NCI-H510A (cell line): ENCODE measurements at places on chromosomes 16 and 17.

- no peak for DNase-seq
Observed at GRCh38 chr17:72192800-72193192, 72.0 kb downstream of the SOX9 start.

- DNase-seq: no peak
Observed at GRCh38 chr17:38671939-38672720, 2.6 kb downstream of the EPOP start.

- no peak for DNase-seq
Observed at GRCh38 chr17:7803981-7804380, 30.0 kb upstream of the KDM6B start.

GRCh38 chr16:10300905-10301304 is 85.0 kb upstream of the ATF7IP2 start:
- DNase-seq: no peak

- no peak for DNase-seq
Observed at GRCh38 chr17:15078570-15078969, 186.6 kb downstream of the PMP22 start.

DNA sequence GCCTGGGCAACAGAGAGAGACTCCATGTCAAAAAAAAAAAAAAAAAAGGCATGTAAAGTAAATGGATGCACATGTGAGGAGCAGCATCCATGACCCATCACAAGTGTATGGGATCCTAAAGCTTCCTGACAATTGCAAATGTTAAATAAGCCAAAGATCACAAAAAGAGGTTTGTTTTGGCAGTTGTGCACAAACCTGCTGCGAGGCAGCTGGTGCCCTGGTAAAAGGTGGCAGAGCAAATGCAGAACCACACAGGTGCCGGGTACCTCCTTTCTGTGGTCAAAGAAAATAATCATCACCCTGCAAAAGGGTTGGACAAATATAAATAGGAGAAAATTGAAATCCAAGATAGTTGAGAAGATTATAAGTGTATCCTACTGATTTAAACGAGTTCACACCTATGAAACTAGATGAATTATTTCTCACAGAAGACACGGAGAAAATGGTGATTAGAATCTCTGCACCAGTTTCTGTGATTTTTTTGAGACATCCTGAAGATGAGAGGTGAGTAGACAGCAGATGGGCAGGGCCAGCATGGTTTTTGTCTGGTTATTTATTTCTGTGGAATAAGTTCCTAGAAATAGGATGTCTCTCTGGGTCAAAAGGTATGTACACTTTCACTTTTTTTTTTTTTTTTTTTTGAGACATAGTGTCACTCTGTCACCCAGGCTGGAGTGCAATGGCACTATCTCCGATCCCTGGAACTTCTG is 291.3 kb downstream of the CDH13 start:
- DNase-seq: no peak

DNA sequence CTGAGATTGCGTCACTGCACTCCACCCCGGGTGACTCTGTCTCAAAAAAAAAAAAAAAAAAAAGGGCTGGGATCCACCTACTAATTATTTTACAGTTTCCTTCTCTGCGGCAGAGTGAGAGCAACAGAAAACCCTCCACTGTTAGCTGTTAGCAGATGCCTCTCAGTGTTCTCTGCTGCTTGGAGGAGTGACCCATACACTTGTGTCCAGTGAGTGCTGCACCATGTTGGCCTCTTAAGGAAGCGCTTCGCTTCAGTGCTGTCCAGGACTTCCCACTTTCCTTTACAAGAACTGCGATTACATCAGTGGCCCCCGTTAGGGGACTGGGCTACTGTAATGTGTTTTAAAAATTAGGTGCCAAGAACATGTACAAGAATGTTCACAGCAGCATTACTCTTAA is 18.4 kb upstream of the CLEC18B start:
- DNase-seq: no peak

GRCh38 chr17:8742819-8743218 is 1.8 kb downstream of the CCDC42 start:
- no peak for DNase-seq

- no peak for DNase-seq
Observed at GRCh38 chr16:66513111-66513723, 36.7 kb downstream of the TK2 start.
